ENCODE measurements at places on chromosomes 1 and 21. TPM values are rescaled to one million over a fixed set of nuclear protein-coding genes. Genes with fewer than 3 reads are reported as not detected.

The LCE6A gene
- total RNA-seq: not detected

The AGT gene
- not detected for total RNA-seq

GRCh38 chr1:159184201-159184600 is 12.8 kb downstream of the CADM3 start:
- H3K4me3 ChIP-seq: no peak overlapping the region
- H3K27ac ChIP-seq: no peak overlapping the region
- no peak for DNase-seq
- peaks cover 6% of the 10 kb centered on the region for H3K27me3 ChIP-seq
- H3K4me1 ChIP-seq: peaks cover 27% of the 10 kb centered on the region

DNA sequence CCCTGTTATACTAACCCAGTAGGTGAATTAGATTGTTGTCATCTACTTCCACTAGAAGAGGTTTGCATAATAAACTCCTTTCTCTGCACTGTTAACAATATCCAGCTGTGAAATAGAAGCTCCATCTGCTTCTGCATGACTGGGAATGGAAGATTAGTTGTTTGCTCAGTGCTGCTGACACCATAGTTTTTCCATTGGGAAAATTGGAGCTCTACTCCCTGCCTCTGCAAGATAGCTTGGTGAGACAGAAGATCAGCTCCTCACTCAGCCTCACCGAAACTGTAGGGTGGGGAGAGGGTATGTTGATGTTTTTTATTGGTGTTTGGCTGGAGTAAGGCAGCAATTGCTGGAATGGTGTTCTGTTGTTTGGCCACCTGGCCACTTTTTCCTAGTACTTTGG is 331.6 kb upstream of the ADAMTS5 start:
- no peak overlapping the region for H3K27ac ChIP-seq
- no peak overlapping the region for H3K4me3 ChIP-seq
- H3K36me3 ChIP-seq: no peaks in the 10 kb centered on the region
- no peaks in the 10 kb centered on the region for H3K27me3 ChIP-seq
- no peaks in the 10 kb centered on the region for H3K4me1 ChIP-seq

GRCh38 chr21:35578831-35579471 is 481.4 kb downstream of the SETD4 start:
- no peaks in the 10 kb centered on the region for H3K36me3 ChIP-seq
- H3K4me1 ChIP-seq: peaks cover 8% of the 10 kb centered on the region
- no peaks in the 10 kb centered on the region for H3K27me3 ChIP-seq
- no peak for DNase-seq

GRCh38 chr21:32565856-32566465 is 19.4 kb downstream of the TCP10L start:
- DNase-seq: no peak
- H3K27me3 ChIP-seq: no peaks in the 10 kb centered on the region
- H3K27ac ChIP-seq: no peak overlapping the region
- no peak overlapping the region for H3K4me3 ChIP-seq

DNA sequence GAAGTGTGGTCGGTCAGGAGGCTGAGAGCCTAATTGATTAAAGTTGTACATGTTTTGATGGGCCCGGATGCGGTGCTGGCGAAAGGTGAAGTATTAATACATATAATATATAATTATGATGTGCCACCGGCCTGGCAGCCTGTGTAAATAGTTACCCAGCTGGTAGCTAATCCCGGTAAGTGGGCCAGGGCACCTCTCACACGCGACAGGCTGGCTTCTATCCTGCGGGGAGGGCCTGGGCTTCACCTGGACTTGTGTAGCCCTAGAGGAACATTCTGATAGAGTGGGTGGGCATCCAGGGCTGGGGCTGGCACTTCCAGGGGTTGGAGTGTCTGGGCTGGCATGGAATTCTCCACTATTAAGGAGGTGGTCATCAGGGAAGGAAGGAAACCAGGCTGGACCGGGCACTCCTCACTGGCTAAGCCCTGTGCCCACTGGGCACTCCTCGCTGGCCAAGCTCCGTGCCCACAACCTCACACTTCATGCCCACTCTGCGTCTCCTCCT is 48.3 kb downstream of the IGSF21 start:
- no peaks in the 10 kb centered on the region for H3K36me3 ChIP-seq
- H3K27ac ChIP-seq: no peak overlapping the region
- H3K4me3 ChIP-seq: no peak overlapping the region
- no peaks in the 10 kb centered on the region for H3K4me1 ChIP-seq
- DNase-seq: no peak

The TPTE gene
- total RNA-seq: not detected

DNA sequence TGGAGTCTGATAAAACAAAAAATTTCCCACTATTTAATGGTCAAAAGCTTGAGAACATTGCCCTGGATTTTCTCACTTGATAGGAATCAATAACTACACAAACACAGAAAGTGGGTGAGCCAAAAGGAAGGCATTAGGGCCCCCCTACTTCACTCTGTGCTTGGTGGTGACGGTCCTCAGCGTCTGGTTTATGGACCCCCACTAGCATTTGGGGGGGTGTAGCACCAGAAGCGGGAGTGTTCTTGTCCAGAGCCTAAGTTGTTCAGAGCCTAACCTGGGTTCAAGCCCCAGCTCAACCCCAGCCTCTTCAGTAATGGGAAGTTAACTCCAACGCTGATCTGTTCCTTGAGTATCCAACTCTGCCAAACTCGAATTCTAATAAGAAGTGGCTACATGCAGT is 33.1 kb downstream of the STPG1 start:
- H3K27ac ChIP-seq: no peak overlapping the region
- H3K4me3 ChIP-seq: no peak overlapping the region
- DNase-seq: no peak
- H3K27me3 ChIP-seq: no peaks in the 10 kb centered on the region
- H3K4me1 ChIP-seq: no peaks in the 10 kb centered on the region
- H3K36me3 ChIP-seq: peaks cover 3% of the 10 kb centered on the region

The TFF2 gene
- not detected for total RNA-seq

- no peak overlapping the region for H3K27ac ChIP-seq
- peaks cover 16% of the 10 kb centered on the region for H3K4me1 ChIP-seq
- no peaks in the 10 kb centered on the region for H3K36me3 ChIP-seq
Observed at GRCh38 chr1:183435497-183435896, 17.3 kb upstream of the NMNAT2 start.

GRCh38 chr1:78068681-78069283 is 23.0 kb downstream of the GIPC2 start:
- no peak overlapping the region for H3K4me3 ChIP-seq
- H3K27ac ChIP-seq: no peak overlapping the region
- no peak for DNase-seq
- H3K36me3 ChIP-seq: no peaks in the 10 kb centered on the region
- H3K4me1 ChIP-seq: peaks cover 16% of the 10 kb centered on the region

DNA sequence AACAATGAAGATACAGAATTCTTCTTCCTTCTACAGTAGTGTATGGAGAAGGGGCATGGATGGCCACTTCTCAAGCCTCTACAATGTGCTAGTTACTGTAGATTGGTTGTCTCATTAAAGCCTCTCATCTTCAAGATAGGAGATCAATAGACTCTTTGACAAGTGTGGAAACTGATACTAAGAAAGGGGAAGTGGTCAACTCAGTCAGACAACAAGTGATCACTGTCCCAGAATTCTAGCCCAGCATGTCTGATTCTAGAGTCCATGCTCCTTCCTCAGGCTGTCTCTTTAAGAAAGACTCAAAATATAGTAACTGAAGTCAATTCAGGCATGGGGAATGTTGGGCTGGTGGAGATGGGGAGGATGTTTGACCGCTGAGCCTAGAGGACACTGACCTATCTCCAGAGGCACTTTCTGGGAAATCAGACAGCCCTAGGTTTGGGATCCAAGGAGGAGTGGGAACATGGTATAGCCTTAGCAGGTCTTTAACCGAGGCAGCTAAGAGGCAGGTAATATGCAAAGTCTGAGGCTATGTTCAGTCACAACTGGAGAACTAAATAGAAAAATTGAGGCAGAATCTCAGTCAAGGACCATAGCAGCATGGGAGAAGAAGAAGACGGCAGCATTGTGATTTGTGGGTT is 39.3 kb upstream of the EYA3 start:
- H3K36me3 ChIP-seq: no peaks in the 10 kb centered on the region
- H3K27ac ChIP-seq: no peak overlapping the region
- DNase-seq: no peak
- no peaks in the 10 kb centered on the region for H3K27me3 ChIP-seq
- H3K4me1 ChIP-seq: peaks cover 6% of the 10 kb centered on the region

GRCh38 chr1:193540511-193540910 is 354.1 kb upstream of the B3GALT2 start:
- H3K4me1 ChIP-seq: no peaks in the 10 kb centered on the region
- no peak overlapping the region for H3K27ac ChIP-seq
- H3K4me3 ChIP-seq: no peak overlapping the region
- no peak for DNase-seq
- H3K36me3 ChIP-seq: no peaks in the 10 kb centered on the region
- H3K27me3 ChIP-seq: no peaks in the 10 kb centered on the region

The SH3BGR gene
- total RNA-seq: 3.4 TPM

GRCh38 chr1:2242814-2243725 is 15.0 kb downstream of the SKI start:
- H3K4me3 ChIP-seq: no peak overlapping the region
- peaks cover 8% of the 10 kb centered on the region for H3K36me3 ChIP-seq
- peaks cover 2% of the 10 kb centered on the region for H3K27me3 ChIP-seq
- no peak for DNase-seq

DNA sequence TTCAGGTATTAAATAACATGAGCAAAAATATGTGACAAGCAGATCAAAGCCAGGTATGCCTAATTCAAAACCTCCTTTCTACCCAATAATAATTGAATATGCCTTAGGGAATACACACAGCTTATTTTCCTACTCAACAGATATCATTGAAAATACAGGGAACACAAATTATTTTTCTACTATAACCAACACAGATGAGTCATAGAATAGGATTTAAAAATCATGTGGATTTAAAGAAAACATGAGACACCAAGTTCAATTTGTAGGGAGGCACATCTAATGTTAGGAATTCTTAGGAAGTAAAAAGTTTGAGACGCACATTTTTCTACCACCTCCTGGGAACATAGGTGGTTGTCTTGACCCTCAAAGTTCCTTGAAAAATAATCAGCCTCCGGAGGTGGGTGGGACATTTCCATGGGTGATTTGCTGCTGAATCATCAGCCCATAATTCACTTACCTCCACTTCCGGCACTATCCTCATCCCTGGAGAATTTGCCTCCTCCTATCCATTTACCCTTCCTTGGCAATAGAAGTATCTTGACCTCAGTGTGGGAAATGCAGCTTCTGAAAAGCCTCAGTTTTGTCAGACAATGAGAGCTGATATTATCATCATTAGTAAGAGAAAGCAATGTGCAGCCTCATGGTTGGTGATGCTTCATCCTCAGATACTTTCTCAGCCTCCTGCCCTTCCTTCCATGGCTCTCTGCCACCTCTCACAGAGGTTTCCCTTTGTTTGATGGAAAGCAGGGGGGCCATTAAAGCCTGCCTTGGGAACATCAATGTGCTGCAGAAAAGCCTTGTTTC is 33.5 kb upstream of the RGS4 start:
- no peak overlapping the region for H3K4me3 ChIP-seq
- no peaks in the 10 kb centered on the region for H3K27me3 ChIP-seq
- H3K27ac ChIP-seq: no peak overlapping the region
- DNase-seq: no peak
- no peaks in the 10 kb centered on the region for H3K36me3 ChIP-seq
- H3K4me1 ChIP-seq: peaks cover 25% of the 10 kb centered on the region

The ZNF362 gene
- total RNA-seq: 70.0 TPM

- peaks cover 9% of the 10 kb centered on the region for H3K4me1 ChIP-seq
- H3K27me3 ChIP-seq: peaks cover 2% of the 10 kb centered on the region
- no peaks in the 10 kb centered on the region for H3K36me3 ChIP-seq
Observed at GRCh38 chr1:210232511-210233215, at the start of gene SERTAD4. TSS of gene SERTAD4 (plus strand) at chr1:210232796. CDS start at chr1:210237961, 5,165 bp downstream.

DNA sequence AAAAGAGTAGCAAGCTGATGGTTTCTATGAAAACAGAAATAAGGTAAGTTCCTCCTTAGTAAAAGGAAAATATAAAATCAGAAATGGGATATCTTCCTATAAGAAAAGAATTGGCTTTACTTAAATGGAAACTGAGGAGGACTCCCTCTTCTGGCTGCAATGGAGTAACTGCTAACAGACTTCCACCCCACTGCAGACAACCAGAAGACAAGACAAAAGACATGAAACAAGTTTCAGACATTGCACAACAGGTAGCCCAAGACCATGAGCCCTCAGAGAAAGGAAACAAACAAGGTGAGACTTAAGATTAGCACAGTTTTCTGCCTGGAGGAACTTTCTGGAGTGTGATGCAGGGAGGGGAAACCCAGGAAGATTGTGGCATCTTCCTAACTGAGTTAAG is 17.0 kb upstream of the OLFML2B start:
- no peaks in the 10 kb centered on the region for H3K36me3 ChIP-seq
- no peak overlapping the region for H3K27ac ChIP-seq
- H3K4me3 ChIP-seq: no peak overlapping the region

The TPRG1L gene
- 35.2 TPM for total RNA-seq

- no peaks in the 10 kb centered on the region for H3K4me1 ChIP-seq
- no peak for DNase-seq
- H3K27ac ChIP-seq: no peak overlapping the region
- H3K27me3 ChIP-seq: peaks cover 8% of the 10 kb centered on the region
- no peak overlapping the region for H3K4me3 ChIP-seq
Observed at GRCh38 chr1:38371505-38371844, 324.9 kb upstream of the POU3F1 start.

DNA sequence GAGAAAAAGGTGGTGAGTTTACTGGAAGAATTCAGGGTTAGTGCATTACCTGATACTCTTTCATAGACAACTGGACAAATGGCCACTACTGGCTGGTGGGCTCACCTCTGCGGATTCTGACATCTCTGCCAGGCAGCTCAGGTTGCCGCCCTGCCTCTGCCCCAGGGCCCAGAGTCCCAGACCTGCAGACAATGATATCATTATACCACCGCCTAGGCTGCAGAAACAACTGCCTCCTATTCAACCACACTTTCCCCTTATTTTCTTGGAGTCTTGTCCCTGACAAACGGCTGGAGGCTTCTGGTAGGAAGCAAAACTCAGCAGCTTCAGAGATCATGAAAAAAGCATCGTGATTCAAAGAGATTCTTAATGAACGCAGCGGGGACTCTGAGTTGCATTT is 37.0 kb downstream of the IRF2BP2 start:
- no peak overlapping the region for H3K4me3 ChIP-seq
- no peaks in the 10 kb centered on the region for H3K36me3 ChIP-seq
- no peak for DNase-seq
- no peaks in the 10 kb centered on the region for H3K4me1 ChIP-seq
- no peaks in the 10 kb centered on the region for H3K27me3 ChIP-seq
